Activated CD8-positive, alpha-beta memory T cell treated with anti-CD3 and anti-CD28 coated beads for 1 hour (primary cell): ENCODE measurements at places on chromosomes 12 and 14.

GRCh38 chr12:10936506-10936905 lies 2.6 kb downstream of the TAS2R14 start:
- no peak for DNase-seq

- DNase-seq: peak; percentile 33
These were observed 8.3 kb downstream of the CISTR start for GRCh38 chr12:53743266-53744129.

GRCh38 chr12:124940393-124941169 lies 26.1 kb upstream of the UBC start:
- peak; percentile 65 for DNase-seq

- no peak for DNase-seq
These were observed 39.8 kb downstream of the DACT1 start for GRCh38 chr14:58677517-58677916.

DNA sequence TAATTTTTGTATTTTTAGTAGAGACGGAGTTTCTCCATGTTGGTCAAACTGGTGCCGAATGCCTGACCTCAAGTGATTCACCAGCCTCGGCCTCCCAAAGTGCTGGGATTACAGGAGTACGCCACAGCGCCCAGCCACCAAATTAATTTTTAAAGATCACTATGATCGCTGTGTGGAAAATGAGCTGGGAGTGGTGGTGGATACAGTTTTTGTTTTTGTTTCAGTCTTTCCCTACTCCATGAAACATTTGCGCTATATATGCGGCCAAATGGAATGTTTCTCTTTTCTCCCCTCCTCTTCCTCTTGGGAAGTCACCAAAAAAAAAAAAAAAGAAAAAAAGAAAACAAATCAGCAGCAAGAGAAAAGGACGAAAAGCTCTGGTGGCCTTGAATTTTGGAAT lies 20.8 kb upstream of the P2RX4 start:
- DNase-seq: no peak

DNA sequence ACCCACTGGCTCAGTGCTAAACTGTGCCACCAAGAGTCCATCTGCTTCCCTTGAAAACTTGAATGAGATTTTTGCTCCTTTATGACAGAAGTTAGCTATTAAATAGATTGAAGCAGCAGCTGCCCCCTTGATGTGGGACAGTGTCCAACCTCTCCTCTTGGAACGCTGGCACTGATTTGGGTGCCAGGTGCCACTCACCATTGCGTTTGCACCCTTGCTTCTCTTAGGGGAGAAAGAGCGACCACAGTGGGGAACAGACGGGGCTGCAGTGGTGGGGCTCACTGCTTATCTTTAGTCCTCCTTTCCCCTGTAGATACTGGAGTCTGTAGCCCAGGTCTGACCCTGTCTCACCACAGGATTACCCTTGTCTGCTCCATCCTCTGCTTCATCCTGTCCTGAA lies 9.4 kb downstream of the EP400 start:
- DNase-seq: no peak

GRCh38 chr12:10466311-10466710 lies 13.1 kb upstream of the KLRC1 start:
- DNase-seq: no peak

DNA sequence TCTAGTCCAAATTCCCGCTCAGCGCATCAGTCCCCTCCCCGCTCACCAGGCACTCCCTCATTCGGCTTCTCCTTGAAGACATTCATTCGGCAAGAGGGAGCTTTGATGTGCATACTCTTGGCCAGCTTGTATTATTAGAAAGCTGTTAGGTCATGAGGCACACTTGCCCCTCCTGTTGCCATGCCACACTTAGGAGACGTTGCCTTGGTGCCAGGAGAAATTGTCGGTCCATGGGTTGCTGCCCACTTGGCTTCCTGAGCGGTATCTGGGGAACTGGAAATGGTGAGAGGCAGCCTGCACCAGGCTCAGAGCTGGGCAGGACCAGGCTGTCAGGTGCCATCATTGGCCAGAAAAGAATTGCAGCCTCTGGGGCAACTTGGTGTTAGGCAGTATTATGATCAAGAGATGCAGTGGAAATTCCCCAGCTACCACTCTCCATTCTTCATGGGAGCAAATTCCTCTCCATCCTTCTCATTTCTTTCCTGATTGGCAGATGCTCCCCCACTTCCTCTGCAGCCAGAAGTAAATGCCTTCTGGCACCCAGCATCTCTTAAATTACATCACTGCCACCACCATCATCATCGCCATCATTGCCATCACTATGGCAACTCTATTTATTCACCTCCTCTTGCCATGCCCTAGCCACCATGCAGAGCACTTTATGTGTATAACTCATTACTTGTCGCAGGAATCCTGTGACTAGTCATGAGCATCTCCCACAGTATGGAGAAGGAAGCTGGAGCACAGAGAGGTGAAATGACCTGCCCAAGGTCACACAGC lies 12.4 kb downstream of the CABP1 start:
- DNase-seq: no peak

- no peak for DNase-seq
These were observed 24.9 kb upstream of the FZD10 start for GRCh38 chr12:130137040-130138018.

DNA sequence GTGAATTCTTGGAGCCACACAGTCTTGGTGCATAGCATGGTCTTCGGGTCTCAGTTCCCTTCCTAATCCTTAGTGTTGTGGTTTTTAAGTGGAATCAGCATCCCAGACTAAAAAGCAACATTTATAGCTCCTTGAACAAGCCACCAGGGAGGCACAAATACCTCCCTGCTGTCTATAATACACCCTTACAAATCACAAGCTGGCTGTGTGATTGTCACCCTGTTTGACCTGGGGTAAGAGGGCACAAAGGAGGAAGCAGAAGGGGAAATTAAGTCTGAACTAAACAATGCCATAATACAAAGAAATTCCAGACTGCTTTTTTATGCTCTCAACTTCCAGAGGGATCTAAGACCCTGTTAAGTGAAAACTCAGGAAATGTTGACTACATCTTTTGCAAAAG lies 7.7 kb upstream of the MMP19 start:
- DNase-seq: no peak

GRCh38 chr12:91383099-91383498 lies 200.5 kb upstream of the DCN start:
- no peak for DNase-seq

GRCh38 chr12:132327336-132328171 lies 1.8 kb downstream of the GALNT9 start:
- DNase-seq: no peak

DNA sequence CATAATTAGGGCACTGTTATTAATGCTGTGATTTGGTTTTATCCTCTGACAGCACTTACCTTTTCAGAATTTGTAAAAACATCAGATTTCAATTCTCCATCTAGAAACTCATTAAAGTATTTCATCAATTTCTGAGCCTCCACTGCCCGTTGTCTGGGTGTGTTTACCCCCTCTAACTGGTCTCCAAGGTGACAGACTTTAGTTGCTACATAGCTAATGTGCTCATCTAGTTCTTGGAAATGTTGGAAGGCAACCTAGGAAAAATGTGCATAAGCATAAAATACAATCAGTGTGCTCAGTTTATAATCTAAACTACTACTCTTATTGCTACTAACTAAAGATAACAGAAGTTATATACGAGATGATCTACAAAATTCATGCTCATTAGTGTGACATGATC lies 24.6 kb downstream of the EXOC5 start:
- no peak for DNase-seq

GRCh38 chr14:64541972-64542835 lies 1.7 kb downstream of the HSPA2 start:
- DNase-seq: no peak

GRCh38 chr14:102991376-102991775 lies 66.0 kb downstream of the CDC42BPB start:
- no peak for DNase-seq

DNA sequence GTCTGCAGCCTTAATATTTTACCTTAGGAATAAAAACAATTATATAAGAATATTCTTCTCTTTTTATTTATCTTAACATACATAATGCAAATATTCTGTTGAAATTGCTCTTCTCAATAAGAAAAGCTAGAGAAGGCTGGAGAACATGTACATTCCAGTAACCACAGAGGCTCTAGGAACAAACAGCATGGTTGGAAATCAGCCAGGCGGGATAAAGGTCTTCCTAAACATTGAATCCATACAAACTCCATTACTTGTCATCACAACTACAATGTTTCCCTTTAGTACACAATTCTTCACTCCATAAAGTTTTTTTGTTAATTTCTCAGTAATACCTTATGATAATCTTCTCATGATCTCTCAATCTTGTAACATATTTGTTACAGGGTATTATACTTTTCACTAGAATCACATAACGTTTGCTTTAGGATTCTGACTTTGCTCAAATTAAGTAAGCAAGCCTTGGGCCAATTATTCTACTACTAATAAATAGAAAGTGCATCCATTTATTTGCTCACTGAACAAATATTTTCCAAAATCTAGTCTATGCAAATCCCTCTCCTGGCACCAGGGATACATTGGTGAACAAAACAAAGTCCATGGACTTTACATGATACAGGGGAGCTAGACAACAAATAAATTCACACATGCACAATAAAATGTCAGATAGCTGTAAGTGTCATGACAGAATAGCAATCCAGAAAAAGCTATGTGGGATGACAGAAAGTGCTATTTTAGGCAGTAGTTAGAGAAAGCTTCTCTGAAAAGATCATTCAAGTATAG lies 237.5 kb upstream of the TMTC1 start:
- no peak for DNase-seq

DNA sequence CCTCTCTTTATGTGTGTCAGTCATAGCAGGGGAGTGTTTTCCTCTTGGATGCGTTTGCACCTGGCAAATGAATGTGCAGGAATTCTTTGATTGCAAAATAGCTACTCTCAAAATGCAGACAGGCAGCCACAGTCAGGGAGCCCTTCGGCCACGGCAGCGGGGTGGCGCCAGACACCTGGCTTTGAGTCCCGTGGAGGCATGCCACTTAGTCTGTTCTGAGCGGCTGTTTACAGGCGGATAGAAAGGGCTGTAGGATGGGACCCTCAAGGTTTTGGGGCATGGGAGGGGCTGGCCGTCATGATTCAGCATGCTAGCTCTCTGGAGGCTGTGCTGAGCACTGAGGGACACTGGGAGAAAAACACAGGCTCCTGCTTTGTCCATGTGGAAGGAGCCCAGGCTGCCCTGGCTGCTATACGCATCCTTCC lies 117.1 kb downstream of the SLC25A47 start:
- peak; percentile 14 for DNase-seq

- no peak for DNase-seq
These were observed 55.4 kb downstream of the SAMD4A start for GRCh38 chr14:54622192-54622958.

DNA sequence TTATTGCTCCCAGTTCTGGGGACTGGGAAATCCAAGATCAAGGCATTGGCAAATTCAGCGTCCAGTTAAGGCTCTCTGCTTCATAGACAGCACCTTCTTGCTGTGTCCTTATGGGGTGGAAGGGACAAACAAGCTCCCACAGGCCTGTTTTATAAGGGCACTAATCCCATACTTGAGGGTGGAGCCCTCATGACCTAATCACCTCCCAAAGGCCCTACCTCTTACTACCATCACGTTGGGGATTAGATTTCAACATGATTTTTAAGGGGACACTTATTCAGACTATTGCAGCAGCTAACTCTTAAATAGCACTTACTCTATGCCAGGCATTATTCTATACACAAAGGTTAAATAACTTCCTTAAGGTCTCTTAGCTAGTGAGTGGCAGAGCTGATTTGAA lies 17.3 kb downstream of the TOGARAM1 start:
- DNase-seq: no peak

- DNase-seq: no peak
These were observed 32.5 kb downstream of the MPHOSPH9 start for GRCh38 chr12:123200414-123200813.

DNA sequence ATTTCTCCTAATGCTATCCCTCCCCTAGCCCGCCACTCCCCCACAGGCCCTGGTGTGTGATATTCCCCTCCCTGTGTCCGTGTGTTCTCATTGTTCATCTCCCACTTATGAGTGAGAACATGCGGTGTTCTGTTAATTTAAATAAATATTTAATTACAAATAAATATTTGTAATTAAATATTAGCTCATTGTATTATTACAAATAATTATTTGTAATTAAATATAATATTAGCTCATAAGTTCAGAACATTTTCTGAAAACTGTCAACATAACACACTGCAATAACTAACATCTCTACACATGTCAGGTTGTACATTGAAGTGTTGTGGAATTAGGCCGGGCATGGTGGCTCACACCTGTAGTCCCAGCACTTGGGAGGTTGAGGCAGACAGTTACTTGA lies 5.4 kb downstream of the RAB3IP start:
- no peak for DNase-seq

DNA sequence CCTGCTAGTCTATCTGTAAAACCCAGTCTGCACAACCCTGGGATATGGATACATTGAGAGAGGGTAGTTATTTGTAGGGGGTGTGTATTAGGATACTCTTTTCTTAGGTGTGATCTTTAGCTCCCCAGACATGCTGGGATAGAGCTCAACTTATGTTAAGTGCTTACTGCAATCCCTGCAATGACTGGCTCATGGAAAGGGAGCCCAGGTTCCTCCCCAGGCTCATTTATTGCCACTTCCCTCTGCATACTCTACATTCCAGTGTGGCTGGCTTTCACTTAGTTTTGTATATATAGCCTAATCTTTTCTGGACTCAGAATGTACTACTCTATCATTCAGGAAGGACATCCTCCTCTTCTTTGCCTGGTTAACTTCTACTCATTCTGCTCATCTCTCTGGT lies 172.0 kb downstream of the SYT10 start:
- DNase-seq: no peak

DNA sequence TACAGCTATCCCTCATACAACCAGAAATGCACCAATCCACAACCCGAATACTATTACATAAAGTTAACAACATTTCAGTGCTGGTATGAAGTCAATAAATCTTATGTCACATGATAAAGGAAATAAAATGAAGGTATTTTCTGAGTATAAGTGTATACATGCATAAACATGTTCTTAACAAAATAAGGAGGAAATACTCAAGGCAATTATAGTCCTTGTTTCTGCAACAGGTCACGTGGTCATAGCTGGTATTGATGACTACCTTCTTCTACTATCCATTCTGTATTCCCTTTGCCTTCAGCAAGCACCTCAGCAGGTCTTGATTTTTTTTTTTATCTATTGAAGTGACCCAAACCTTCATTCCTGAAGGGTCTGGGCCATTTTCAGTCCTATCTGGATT lies 675.6 kb downstream of the RPL10L start:
- no peak for DNase-seq

DNA sequence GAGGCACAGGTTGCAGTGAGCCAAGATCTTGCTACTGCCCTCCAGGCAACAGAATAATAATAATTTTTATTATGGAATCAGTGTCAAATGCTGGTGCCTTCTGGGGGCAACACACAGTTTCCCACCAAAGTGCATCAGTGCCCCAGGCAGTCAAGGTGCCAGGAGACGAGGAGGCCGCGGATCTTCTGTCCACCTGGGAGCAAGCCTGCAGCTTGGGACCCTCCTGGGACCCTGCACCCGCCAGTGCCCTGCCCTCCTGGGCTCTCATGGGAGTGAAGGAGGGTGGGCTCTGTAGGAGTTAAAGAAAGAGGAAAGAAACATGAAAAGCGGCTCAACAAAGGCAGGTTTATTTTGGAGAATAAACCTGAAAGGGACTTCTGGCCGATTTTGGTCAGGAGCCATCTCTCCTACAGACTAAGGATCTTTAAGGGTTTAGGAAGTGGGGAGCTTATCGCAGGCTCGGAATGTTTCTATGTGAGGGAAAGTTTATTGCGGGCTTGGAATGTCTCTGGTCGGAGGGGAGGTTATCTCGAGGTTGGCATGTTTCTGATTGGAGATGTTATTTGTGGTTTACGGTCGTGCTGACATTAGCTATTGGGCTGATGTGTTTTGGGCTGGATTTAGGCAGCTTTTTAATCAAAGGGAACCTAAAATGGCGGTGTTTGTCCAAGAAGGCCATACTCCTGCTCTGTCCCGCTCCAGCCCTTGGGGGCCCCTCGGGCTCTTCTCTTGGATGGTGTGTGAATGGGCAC lies 1.1 kb upstream of the ASPG start:
- DNase-seq: no peak

- DNase-seq: no peak
These were observed 121.4 kb downstream of the EFCAB11 start for GRCh38 chr14:89833120-89833532.
